ENCODE measurements at places on chromosomes 16 and 17. TPM values are rescaled to one million over a fixed set of nuclear protein-coding genes. Genes with fewer than 3 reads are reported as not detected.
A peak's percentile ranks its signal among the peaks of the same experiment; 100 is the strongest.

NOXO1 gene
- not detected for total RNA-seq

GRB7 gene
- 2.0 TPM for total RNA-seq

- peak; percentile 68 for DNase-seq
- no peak overlapping the region for H3K27ac ChIP-seq
- no peaks in the 10 kb centered on the region for H3K4me1 ChIP-seq
- no peaks in the 10 kb centered on the region for H3K36me3 ChIP-seq
- no peak overlapping the region for H3K4me3 ChIP-seq
Observed at GRCh38 chr16:52912565-52913173, 140.0 kb downstream of the CHD9NB start.

DNA sequence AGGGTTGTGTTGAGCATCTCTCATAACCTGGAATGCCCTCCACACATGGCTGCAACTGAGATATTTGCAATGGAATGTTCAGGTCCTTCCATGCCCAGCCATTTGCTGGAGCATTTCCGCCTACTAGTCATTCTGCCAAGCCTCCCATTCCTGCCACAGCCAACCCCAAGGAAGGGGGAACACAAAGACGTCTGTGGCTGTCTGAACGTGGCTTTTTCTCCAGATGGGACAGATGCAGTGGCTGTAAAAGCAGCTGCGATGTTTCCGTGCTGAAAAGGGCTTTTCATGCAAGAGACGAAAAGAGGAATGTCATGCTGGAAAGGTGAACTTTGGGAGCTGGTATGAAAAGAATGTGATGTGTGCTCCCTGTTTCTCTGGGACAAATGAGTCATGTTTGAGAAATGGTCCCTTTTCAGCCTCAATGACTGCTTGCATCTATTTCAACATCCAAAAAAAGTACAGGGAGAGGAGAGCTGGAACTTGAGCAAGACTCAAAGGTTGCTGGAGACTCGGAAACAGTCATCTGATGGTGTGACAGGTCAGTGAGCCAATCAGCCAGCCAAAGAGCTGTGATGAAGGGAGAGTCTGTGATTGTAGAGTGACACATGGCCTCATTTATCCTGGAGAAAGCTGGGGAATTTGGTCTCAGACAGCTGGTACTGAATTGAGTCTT is 208.9 kb downstream of the SHISA9 start:
- no peaks in the 10 kb centered on the region for H3K36me3 ChIP-seq
- H3K27me3 ChIP-seq = peaks cover 5% of the 10 kb centered on the region
- no peaks in the 10 kb centered on the region for H3K4me1 ChIP-seq
- no peak for DNase-seq
- no peak overlapping the region for H3K4me3 ChIP-seq

DNA sequence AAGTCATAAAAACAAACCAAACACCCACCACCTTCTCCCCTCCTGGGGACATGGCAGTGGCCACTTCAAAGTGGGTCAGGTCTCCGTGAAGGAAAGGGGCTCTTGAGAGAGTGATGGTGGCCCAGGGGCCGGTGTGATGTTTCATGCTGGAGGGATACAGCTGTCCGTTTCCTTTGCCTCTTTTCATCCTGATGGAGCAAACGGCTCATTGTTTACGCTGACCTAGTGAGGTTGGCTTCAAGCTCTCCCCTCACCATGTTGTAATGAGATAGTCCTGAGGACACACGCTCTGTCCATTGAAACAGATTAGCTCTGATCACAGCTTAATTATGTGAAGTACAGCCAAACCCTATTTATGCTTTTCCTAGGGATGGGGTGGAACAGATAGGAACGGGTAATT is 34.2 kb downstream of the CDH13 start:
- H3K4me1 ChIP-seq = peaks cover 22% of the 10 kb centered on the region
- H3K27me3 ChIP-seq = no peaks in the 10 kb centered on the region
- no peak overlapping the region for H3K4me3 ChIP-seq
- no peak for DNase-seq
- H3K36me3 ChIP-seq = no peaks in the 10 kb centered on the region
- no peak overlapping the region for H3K27ac ChIP-seq

GRCh38 chr17:21285164-21286065 is 904 bp downstream of the MAP2K3 start:
- peak overlapping the region; percentile 100 for H3K4me3 ChIP-seq
- H3K4me1 ChIP-seq = peaks cover 59% of the 10 kb centered on the region
- H3K36me3 ChIP-seq = peaks cover 14% of the 10 kb centered on the region
- DNase-seq = peak; percentile 39
- peaks cover under 1% of the 10 kb centered on the region for H3K27me3 ChIP-seq

DNA sequence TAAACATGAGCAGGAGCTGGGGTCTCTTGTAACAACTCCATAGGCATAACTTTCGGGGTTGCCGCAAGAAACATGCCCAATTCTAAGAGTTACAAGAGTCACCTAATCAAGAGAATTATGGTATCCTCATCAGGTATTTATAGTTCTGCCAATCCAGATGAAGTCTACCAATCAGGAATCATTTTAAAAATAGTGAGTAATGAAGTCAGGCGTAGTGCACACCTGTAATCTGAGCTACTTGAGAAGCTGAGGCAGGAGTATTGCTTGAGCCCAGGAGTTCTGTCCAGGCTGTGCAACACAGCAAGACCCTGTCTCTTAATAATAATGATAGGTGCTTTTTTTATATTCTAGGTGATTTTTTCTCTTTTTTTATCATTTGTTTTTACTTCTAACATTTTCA is 128.5 kb upstream of the RBL2 start:
- no peak for DNase-seq
- no peak overlapping the region for H3K4me3 ChIP-seq
- no peaks in the 10 kb centered on the region for H3K27me3 ChIP-seq
- peaks cover 10% of the 10 kb centered on the region for H3K36me3 ChIP-seq

DNA sequence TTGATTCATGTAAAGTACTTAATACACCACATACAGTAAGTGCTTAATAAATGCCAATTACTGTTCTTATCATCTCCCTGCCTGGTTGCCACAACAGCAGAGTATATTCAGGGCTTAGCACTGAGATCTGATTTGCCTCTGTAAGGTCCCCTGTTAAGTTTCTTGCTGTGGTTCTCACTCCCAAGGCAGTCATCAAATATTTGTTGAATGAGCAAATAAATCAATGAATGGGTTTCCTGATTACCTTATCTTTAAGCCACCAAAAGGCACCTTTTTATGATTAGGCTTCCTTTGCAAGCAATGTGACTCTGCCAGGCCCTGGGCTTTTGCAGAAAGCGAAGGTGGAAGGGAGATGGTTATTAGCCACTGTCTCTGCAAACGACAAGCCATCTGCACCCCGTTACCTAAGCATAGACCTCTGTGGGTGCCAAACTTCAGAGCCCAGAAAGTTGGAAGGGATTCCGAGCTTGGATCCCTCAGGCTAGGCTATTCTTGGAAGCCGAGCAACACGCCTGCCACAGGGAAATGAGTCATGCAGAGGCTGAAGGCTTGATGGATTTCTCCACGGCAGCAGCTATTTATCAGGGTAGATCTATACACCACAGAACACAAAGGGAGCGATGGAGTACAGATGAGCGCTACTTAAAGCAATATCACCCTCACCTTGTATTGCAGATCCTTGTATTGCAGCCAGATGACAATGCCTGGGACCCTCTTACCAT is 102.0 kb downstream of the GRIN2A start:
- no peak overlapping the region for H3K27ac ChIP-seq
- DNase-seq = no peak
- no peaks in the 10 kb centered on the region for H3K4me1 ChIP-seq
- no peaks in the 10 kb centered on the region for H3K36me3 ChIP-seq
- H3K27me3 ChIP-seq = peaks cover 5% of the 10 kb centered on the region

DNA sequence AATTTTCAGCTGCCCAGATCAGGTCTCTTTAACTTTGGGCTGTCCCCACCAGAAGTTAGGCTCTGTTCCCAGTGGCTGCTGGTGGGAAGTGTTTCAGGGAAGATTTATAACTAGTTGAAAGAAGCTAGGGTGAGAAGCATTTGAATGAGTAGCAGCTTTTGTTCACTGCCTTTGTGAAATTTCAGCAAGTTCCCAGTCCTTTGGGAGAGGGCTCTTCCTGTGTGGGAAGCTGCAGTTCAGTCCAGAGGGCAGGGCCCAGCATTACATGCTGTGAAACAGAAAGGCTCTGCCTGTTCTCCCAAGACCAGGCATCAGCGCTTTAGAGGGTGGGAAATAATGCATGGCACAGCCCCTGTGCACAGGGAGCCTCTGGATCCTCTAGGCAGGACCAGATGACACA is 17.8 kb downstream of the PROCA1 start:
- H3K27ac ChIP-seq = no peak overlapping the region
- H3K4me1 ChIP-seq = no peaks in the 10 kb centered on the region
- no peaks in the 10 kb centered on the region for H3K27me3 ChIP-seq
- no peak overlapping the region for H3K4me3 ChIP-seq
- no peak for DNase-seq
- peaks cover 52% of the 10 kb centered on the region for H3K36me3 ChIP-seq

GRCh38 chr16:22810226-22810625 is 3.7 kb upstream of the HS3ST2 start:
- DNase-seq = no peak
- H3K27me3 ChIP-seq = peaks cover 29% of the 10 kb centered on the region
- H3K4me1 ChIP-seq = peaks cover 7% of the 10 kb centered on the region
- H3K27ac ChIP-seq = no peak overlapping the region
- H3K36me3 ChIP-seq = no peaks in the 10 kb centered on the region

DNA sequence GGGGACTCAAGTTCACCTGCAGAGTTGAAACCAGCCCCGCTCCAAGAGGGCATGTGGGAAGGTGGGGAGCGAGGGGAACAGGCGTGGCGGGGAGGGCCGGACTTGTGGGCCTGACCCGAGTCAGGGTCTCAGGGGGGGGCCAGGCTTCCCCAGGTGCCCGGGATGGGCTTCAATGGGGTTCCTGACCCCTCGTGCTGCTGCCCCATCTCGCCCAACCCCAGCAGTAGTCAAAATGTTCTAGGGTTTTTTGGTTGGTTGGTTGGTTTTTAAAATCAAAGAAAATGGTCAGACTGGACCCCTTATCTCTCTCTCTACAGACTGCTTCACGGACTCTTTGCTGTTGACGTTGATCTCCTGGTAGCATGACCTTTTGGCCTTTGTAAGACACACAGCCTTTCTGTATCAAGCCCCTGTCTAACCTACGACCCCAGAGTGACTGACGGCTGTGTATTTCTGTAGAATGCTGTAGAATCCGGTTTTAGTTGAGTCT is 69.5 kb downstream of the AMFR start:
- DNase-seq = peak; percentile 3
- H3K4me1 ChIP-seq = peaks cover 31% of the 10 kb centered on the region
- H3K27me3 ChIP-seq = no peaks in the 10 kb centered on the region

DNA sequence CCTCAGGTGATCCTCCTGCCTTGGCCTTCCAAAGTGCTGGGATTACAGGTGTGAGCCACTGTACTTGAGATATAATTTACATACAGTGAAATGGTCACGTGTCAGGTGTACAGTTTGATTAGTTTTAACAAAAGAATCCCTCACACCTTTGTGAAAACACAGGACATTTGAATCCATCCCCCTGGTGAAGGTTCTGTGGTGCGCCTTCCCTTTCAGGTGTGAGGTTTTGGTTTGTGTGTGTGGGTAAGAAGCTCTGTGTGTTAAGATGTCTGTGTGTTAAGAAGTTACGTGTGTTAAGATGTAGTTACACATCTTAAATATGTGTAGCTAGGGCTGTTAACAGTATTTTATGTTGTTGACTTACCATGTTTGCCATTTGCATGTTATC is 4.4 kb downstream of the SEC14L1 start:
- no peak overlapping the region for H3K4me3 ChIP-seq
- no peak for DNase-seq
- peaks cover 36% of the 10 kb centered on the region for H3K4me1 ChIP-seq
- H3K36me3 ChIP-seq = peaks cover 9% of the 10 kb centered on the region
- no peak overlapping the region for H3K27ac ChIP-seq

- DNase-seq = no peak
- peaks cover 30% of the 10 kb centered on the region for H3K4me1 ChIP-seq
- no peak overlapping the region for H3K4me3 ChIP-seq
Observed at GRCh38 chr17:2083613-2084035, 28.7 kb downstream of the HIC1 start.

GRCh38 chr16:12078405-12079280 is 102.1 kb downstream of the SNX29 start:
- H3K4me3 ChIP-seq = peak overlapping the region; percentile 59
- peak overlapping the region; percentile 96 for H3K27ac ChIP-seq
- peaks cover 5% of the 10 kb centered on the region for H3K36me3 ChIP-seq
- DNase-seq = peak; percentile 57

GRCh38 chr17:57458718-57459285 is 202.5 kb downstream of the MSI2 start:
- H3K27ac ChIP-seq = no peak overlapping the region
- no peaks in the 10 kb centered on the region for H3K36me3 ChIP-seq
- H3K27me3 ChIP-seq = no peaks in the 10 kb centered on the region
- no peak overlapping the region for H3K4me3 ChIP-seq
- H3K4me1 ChIP-seq = peaks cover 75% of the 10 kb centered on the region

DNA sequence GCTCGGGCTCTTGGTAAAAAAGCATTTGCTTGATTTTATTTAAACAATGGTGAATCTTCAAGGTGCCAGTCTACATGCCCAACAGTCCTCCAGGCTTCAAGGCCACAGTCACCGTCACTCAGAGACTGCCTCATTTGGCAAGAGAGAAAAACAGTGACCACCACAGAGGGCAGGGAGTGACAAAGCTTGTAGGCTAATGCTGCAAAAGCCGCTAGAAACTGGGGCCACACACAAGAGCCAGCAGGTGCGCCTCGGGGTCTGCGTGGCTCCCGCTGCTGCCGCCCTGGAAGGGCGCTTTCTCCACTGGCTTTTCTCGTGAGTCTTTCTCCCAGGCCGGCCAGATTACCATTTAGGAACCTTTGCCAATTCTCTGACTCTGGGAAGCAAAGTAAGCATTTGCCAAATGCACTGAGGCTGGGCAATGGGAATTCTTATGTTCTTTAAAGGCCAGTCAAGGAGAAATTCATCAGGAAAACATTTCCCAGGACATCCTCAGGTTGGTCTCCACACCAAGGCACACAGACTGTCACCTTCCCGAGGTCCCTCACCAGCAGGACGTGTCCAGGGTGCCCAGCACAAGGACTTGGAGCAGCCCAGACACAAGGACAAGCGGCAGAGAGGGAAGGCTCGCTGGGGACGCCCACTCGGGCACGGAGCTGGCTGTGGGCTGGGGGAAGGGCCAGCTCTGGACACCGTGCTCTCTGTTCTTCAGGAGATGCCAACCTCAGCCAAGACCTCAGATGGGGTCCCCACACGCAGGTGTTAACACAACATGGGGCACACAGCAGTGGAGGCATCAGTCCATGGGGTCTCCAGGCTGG is 12.5 kb upstream of the C16orf95 start:
- peaks cover 3% of the 10 kb centered on the region for H3K36me3 ChIP-seq
- H3K27me3 ChIP-seq = no peaks in the 10 kb centered on the region
- no peak for DNase-seq
- H3K4me3 ChIP-seq = no peak overlapping the region
- H3K4me1 ChIP-seq = peaks cover 2% of the 10 kb centered on the region
